ENCODE measurements at places on chromosomes 3 and 15.

DNA sequence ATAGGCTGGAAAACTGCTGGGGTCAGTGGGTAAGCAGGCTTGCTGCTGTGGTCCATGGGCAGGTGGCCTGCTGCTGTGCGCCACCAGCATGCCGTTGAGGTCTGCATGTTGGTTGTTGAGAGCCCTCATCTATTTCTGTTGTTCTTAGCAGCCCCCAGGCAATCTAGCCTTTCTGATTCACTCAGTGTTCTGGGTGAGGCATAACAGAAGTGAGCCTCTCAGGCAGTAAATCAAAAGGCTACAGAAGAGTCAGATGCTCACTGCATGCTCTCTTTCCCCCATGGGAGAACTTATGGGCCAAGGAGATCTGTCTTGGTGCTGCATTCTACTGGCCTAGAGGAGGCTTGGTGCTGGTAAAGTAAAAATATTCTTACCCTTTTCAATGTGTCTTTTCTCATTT lies 67.8 kb upstream of the ATP10A start:
- DNase-seq: no peak

- no peak for DNase-seq
Observed at GRCh38 chr15:73889762-73890124, 16.4 kb downstream of the TBC1D21 start.

DNA sequence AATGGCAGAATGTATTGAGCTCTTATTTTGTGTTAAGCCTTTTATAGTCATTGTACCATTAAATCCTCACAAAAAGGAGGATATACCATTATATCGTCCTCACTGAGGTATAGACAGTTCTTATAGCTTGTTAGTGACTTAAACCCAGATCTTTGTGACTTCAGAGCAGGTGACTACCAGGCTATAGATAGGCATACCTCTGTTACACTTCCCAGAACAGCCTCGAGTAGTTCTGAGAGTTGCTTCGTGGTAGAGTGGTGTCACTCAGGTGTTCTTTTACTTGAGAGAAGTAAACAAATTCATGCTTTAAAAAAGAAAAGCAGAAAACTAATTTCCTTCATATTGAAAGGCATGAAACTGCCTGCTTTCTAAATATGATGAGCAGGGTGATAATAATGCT lies 59.9 kb downstream of the SEC22A start:
- DNase-seq: no peak

- DNase-seq: no peak
Observed at GRCh38 chr15:48494631-48495030, 150.9 kb downstream of the FBN1 start.

DNA sequence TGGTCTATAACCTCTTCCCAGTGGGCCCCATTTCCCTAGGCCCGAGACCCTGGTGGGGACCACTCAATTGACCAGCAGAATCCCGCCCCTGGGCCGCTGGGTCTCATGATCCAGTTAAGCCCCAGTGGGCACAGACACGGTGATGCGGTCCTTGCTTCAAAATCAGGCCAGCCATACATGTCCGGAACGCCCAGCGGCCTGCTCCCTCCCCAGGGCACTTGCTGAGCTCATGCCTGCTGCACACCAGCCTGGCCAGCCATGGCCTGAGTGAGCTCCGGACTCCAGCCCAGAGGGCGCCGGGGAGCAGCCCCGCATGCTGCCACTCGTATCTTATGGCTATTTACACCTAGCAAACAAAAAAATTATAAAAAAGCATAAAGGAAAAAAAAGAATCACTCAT lies 34.4 kb upstream of the IQSEC1 start:
- DNase-seq: no peak

DNA sequence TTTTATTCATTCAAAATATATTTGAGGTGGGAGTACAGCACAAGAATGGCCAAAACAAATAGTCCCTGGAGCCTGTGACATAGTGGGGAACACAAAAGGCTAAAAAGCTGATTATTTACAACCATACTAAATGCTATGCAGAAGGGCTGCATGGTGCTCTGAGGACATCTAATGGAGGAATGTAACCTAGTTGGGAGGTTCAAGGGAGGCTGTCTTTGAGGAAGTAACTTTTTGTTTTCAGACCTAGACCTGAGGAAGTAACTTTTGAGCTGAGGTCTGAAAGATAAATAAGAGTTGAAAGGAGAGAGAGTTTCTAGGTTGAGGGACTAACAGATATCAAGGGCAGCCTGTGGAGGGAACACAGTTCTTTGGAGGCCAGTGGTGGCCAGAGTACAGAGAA lies 34.8 kb upstream of the RASA2 start:
- DNase-seq: no peak

DNA sequence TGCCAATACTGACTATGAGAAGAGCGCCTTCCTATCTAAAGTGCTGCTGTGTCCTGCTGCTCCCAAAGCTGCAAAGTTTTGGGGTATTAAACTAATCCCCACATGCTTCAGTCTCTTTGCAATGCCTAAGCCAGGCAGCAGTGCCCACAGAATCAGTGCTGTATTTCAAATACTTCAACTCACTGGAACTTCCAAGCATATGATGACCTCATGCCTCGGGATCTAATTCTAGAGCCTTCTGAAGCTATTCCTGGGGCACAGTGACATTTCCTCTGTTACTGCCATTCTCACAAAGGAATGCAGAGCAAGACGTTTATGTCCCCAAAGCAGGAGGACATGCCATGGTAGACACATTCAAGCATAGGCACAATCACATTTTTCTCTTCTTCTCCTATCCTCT lies 78.5 kb downstream of the CD200 start:
- no peak for DNase-seq

GRCh38 chr15:84690342-84690741 lies 25.6 kb downstream of the SEC11A start:
- DNase-seq: no peak

DNA sequence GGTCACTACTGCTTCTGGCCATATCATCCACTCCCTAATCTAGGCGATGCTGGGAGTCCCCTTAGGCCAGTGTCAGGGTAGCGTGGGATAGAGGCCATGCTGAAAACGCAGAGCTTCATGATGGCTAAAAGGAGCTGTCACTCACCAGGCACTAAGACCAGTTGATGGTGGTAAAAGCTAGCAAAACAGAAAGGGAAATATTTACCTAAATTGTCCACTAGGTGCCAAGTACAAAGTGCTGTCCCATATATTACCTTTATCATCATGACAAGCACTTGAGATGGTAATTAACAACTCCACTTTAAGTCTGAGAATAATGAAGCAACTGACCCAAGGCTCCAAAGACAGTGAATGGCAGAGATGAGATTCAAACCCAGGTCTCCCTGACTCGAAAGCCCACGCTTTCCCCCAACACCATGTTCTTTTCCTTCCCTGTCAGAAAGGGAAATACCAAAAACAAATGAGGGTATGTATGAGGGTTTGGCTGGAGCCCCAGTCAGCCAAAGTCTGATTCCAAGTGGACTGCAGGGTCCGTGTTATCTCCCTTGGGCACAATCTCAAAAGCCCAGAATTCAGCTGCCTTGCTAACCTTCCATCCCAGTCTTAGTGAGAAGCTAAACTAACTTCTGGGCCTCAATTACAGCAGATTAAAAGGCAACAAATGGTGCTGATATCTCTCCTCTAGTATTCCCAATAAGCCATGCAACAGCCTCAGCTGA lies 84.7 kb downstream of the RBPMS2 start:
- no peak for DNase-seq

DNA sequence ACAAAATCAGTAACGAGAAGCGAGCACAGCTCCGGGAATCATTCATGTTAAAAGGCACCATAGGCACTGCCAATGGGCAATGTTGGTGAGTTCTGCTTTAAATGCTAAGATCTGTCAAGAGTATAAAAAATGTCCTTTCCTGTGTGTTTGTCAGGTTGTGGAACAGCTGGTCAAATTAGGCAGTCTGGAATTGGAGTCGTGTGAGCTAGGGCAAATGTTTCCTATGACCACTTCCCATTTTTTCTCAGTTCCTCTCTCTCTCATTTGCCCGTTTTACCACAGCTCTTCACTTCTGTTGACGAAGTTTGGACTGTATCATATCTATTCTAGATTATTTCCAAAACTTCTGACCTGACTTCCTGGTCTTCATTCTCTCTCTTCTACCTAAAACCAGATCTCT lies 60.8 kb upstream of the GOLIM4 start:
- no peak for DNase-seq

- no peak for DNase-seq
Observed at GRCh38 chr3:51718547-51719409, 11.9 kb downstream of the GRM2 start.

- no peak for DNase-seq
Observed at GRCh38 chr3:50303013-50303815, at the start of gene HYAL1. TSS of gene HYAL1 (minus strand) at chr3:50303574. CDS start at chr3:50302956, 618 bp downstream.

DNA sequence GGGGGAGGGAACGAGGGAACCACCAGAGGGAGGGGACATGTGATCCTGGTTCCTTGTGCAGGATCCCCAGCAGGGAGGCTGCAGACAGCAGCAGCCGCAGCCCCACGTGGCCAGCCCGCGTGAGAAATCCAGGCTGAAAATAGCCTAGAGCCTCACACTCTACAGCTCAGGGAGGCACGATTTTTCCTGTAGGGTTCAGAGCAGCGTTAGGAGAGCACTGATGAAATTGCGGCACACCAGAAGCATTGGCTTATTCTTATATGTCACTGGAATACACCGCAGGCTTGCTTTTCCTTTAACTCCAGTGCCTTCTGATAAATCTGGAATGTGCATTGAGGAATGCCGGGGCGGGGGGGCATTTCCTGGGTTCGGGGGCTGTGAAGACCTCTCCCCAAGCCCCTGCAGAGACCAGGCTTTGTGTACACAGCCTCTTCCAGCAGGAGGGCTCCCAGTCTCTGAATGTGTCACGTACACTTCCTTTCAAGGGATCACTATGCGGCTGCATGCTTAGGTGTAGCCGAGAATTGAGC lies 193.0 kb downstream of the ATP10A start:
- DNase-seq: no peak

- no peak for DNase-seq
Observed at GRCh38 chr3:7015683-7016440, 154.9 kb downstream of the GRM7 start.

- DNase-seq: no peak
Observed at GRCh38 chr3:100516838-100517237, 24.4 kb downstream of the TMEM45A start.

- DNase-seq: no peak
Observed at GRCh38 chr3:42815826-42816225, 6.6 kb downstream of the ACKR2 start.

DNA sequence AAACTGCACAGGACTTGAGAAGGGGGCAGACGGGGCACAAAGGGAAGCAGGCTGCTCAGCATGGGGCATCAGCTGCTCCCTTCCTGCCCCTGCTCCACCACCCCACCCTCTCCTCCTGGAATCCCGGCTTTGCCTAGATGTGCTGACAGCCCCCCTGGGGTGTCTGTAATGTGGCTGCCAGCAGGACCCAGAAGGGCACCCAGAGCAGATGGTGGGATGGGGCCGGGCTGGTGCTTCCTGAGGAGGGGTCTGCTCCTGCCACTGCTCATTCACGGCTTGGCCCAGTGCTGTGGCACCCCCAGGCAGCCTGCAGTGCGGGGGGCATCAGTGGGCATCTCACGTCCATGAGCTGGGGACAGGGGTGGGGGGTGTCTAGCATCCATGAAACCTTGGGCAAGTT lies 10.2 kb downstream of the H1-8 start:
- DNase-seq: no peak

GRCh38 chr3:171480526-171480925 lies 20.3 kb upstream of the TNIK start:
- DNase-seq: no peak

GRCh38 chr3:159761369-159761768 lies 227.3 kb upstream of the IL12A start:
- DNase-seq: no peak

DNA sequence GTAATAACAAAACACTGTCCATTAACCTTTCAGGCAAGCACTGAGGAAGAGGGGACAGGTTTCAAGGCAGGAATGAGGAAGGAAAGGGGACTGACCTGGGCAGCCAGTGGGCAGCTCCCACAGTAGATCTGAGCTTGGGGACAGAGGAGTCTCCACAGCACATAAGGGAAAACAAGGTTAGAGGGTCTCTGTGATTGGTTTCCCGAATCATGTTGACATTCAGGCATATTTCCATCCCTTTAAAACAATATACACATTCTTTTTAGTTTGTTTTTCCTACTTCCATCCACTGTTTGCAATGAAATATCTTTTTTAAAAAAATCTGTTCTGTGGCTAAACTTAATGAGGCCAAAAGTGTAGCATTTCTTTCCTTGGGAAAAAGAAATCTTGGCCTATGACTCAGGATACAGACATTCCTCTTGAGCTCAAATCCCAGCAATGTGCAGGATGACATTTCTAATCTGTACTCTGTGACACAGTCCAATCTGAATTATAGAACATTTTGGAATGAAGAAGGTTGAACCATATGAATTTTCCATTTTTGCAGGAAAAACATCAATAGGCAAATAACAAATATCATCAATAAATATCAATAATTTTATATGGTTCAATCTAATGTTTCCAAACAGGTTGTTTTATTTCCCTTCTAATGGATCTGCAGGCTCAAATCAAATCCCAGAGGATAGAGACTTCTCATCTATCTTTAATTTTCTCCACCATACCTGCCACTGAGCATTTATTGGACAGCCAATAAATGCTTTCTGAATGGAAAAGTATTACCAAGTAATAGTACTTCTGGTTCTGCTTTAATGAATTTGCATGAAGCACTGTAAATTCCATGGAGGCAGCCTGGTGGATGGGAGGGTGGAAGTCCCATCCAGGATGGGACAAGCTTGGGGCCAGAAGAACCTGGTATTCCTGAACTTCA lies 54.1 kb downstream of the ITGB5 start:
- DNase-seq: no peak

- no peak for DNase-seq
Observed at GRCh38 chr3:69231929-69232440, 109.6 kb upstream of the LMOD3 start.

- no peak for DNase-seq
Observed at GRCh38 chr15:68402432-68403160, 29.4 kb downstream of the ITGA11 start.

GRCh38 chr3:71453822-71454511 lies 129.6 kb downstream of the FOXP1 start:
- no peak for DNase-seq

DNA sequence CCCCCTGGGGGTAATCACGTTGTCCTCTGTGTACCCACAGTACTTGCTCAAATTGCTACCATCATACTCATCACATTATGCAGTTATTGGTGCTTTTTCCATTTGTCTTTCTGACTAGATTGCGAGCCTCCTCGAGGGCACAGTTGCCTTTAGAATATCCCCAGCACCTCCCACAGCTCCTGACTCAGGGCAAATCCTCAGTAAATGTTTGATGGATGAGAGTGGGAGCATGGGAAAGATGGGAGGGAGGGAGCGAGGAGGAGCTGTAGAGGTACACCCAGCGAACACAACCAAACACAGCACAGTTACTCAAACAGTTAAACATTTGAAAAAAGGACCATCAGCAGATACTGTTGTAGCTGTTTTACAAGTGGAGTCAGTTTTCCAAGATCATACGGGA lies 27.9 kb downstream of the SIDT1 start:
- no peak for DNase-seq

GRCh38 chr3:150132101-150132749 lies 161.5 kb upstream of the PFN2 start:
- no peak for DNase-seq

- no peak for DNase-seq
Observed at GRCh38 chr3:52854013-52854412, 19.2 kb upstream of the MUSTN1 start.
